ENCODE measurements at places on chromosomes 7 and 10.
A peak's percentile ranks its signal among the peaks of the same experiment; 100 is the strongest.

DNA sequence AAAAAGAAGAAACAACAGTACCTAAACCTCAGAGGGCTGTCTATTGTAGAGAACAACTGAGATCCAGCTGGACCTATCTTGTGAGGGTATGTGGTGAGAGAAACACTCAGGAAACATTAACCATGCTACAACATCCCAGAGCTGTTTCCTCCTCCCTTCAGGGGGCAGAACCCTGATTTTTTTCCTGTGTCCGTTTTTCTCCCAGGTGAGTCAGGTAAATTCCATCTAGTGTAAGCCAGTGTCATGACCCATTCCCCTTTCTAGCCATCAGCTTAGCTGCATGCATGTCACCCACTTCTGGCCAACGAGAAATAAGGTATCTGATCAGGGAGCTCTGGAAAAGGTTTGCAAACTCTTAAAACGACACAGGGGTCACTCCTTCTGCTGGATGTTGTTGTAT, 103.8 kb downstream of the DNMBP start:
- no peak for DNase-seq

DNA sequence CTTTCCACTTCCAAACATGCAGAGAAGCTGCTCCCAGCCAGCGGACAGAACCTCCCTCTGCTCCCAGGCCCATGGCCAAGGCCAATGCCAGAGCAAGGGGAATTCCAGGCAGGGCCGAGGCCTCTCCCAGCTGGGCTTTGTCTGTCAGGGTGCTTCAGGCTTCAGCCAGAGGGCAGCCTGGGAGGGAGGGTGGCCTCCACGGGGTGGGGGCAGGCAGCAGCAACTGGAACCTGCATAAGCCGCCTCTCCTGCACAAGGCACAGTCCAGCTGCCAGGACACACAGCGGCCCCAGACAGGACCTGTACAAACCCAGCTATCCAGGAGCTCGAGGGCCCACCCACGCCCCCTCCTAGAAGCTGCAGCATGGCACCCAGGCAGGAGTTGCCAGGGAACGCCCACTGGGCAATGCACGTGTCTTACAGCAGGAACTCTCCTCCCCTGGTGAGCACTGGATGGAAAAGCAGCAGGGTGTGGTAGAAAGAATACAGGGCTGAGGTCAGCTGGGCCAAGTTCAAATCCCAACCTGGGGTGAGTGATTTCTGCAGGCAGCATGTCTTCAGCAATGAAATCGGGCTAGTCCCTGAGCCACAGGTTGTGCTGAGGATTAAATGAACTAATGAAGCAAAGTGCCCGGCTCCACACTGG, 7.6 kb downstream of the FAM53B start:
- no peak for DNase-seq

GRCh38 chr10:49241385-49241784, 53.2 kb upstream of the TMEM273 start:
- DNase-seq: no peak

GRCh38 chr7:45514944-45515343, 59.2 kb upstream of the ADCY1 start:
- DNase-seq: no peak

- no peak for DNase-seq
Observed at GRCh38 chr7:133931053-133931452, 196.1 kb upstream of the LRGUK start.

DNA sequence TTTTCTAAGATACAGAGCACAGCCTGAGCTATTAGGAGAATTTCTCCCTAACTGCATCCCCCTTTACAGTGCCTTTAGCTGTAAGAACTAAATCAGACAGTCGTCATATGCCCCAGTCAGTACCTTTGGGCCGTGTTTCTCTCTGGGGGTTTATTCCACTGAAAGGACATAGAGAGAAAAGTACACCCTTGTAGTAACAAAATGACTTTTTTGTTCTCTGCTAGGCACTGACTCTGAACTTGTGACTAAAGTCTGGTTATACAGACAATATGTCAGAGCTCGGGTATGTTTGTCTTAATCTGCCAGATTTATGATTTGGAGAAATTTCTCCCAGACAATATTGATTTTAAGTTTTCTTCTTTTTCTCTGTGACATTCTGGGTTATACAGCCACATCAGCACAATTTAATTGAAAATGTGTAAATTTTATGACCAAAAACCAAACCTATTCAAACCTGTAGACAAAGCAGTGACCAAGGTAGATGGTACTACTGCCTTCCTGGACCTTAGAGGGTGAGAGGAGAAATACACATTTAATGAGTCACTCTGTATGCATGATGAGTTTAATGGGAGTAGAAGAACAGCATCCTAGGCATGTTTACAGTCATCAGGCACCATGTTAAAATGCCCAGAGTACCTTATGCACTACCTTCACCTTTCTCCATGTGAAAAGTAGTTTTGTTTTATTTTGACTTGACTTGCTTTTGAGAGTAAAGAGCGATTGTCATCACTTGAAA, 156.1 kb upstream of the PLXDC2 start:
- no peak for DNase-seq

- DNase-seq: no peak
Observed at GRCh38 chr10:91909117-91909677, at the start of gene FGFBP3. Gene FGFBP3, minus strand, starts transcription at chr10:91909486. Its CDS starts 517 bp downstream, at chr10:91908969.

- DNase-seq: no peak
Observed at GRCh38 chr7:20541608-20542349, 73.7 kb upstream of the ABCB5 start.

DNA sequence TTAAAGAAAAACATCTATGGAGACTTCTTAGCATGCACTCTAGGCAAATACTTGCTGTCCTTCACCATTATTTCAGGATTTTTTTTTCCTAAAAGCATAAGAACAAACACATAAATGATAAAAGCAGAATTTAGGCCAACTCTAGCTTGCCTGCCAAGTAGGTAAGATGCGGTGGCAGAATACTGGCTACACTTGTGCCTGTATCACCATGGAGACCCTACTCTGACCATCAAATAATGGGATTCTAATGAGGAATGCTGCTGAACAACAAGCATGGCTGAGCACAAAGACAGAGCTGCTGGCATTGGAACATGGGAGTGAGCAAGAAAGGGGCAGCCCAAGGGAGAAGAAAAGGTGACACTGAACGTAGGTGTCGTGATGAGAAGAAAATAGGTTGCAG, 18.5 kb upstream of the TAS2R40 start:
- no peak for DNase-seq

DNA sequence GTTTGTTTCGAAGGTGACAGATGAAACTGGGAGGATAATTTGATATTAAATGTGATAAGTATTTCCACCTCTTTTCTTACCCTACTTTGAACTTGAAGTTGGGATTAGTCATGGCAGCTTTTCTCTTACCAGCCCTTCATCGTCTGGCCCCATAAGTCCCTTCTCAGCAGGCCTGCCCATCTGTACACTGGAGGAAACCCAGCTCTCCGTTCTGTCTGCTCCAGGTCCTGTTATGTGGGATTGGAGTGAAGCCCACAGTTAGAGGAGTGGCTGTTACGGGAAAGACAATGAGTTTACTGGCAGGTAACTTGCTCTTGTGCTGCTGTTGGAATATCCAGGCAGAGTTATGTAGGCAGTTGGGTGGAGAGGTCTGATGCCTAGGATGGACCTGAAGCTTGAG, 127.3 kb downstream of the CAMK1D start:
- DNase-seq: no peak

DNA sequence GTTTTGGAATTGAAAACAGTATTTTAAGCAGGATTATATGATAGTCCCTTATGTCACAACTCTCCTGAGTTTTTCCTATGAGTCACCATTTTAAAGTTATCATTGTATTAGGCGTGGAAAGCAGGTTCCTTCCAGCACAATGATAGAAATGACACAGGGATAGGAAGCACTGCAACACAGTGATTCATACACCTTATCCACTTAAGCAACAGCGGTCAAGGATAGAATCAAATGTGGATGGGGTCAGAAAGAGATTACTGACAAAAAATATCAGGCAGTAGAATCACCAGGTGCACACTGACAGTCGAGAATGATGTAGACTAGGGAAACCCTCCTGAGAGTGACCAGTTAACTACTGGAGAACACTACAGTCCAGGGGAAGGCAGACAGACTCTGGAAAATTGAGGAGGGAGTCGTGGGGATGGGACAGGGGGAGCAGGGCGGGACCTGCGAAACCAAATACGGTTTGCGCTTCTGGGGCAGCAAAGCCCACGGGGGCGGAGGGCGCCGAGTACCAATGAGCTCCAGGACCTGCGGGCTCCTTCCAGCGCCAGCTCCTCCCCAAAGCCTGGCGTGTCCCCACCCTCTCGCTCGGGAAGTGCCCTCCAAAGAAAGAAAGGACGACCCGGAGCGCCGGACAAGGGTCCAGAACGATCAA, 479 bp downstream of the PNPLA8 start:
- DNase-seq: no peak

- DNase-seq: no peak
Observed at GRCh38 chr7:64879800-64880199, 23.3 kb upstream of the ZNF273 start.

DNA sequence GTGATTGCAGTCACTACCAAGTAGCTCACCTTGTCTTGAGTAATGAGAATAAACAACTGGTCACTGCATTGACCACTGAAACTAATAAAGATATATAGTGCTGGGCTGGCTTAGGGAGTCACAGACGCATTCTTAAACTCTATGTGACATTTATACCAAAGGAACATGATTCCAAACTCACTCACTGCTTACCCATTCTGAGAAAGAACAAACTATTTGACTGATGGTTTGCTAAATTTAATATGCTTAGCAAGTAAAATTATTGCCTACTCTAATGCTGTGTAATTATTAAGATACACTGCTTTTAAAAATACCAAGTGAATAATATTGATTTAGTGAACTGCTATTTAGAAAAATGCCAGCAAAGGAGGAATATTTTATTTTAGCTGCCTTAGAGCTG, 191.1 kb downstream of the LRMDA start:
- no peak for DNase-seq

GRCh38 chr7:137940656-137941518, 61.0 kb downstream of the CREB3L2 start:
- no peak for DNase-seq

DNA sequence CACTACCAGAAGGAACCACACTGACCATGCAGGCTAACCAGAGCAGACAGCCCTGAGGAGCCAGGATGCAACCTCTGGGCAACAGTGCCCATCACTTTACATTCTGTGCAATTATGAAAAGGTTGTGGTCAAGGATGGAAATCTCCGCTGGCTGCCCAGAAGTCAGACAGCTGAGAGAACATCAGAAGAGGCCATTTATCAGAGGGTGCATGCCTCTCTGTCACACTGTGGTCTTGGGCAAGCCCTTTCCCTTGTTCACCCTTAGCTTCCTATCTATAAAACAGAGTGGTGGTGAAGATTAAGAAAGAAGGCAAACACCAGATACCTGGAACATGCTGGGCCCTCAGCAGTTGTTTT, 120.7 kb upstream of the GDF10 start:
- DNase-seq: no peak

- DNase-seq: no peak
Observed at GRCh38 chr7:155948845-155949244, 136.6 kb upstream of the SHH start.

- DNase-seq: peak; percentile 61
Observed at GRCh38 chr7:134669845-134670373, 23.3 kb downstream of the BPGM start.

GRCh38 chr10:60050366-60050765, 144.0 kb upstream of the CCDC6 start:
- no peak for DNase-seq

DNA sequence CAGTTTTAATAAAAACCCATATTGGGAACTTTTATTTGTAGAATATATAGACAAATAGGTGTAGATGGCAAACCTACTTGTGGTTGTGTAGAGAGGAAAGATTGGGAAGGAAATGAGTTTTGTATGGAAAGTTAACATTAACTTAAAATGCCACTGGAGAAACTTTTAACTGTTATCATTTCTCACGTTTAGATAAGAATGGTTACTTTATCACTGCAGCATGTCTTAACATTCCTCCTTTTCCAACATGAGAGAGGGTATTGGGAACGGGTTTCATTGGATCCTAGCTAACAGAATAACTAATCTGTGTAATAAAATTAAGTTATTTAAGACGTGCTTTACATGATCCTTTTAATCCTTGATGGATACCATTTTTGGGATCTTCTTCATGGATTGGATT, 1.8 kb downstream of the LUC7L2 start:
- DNase-seq: no peak

DNA sequence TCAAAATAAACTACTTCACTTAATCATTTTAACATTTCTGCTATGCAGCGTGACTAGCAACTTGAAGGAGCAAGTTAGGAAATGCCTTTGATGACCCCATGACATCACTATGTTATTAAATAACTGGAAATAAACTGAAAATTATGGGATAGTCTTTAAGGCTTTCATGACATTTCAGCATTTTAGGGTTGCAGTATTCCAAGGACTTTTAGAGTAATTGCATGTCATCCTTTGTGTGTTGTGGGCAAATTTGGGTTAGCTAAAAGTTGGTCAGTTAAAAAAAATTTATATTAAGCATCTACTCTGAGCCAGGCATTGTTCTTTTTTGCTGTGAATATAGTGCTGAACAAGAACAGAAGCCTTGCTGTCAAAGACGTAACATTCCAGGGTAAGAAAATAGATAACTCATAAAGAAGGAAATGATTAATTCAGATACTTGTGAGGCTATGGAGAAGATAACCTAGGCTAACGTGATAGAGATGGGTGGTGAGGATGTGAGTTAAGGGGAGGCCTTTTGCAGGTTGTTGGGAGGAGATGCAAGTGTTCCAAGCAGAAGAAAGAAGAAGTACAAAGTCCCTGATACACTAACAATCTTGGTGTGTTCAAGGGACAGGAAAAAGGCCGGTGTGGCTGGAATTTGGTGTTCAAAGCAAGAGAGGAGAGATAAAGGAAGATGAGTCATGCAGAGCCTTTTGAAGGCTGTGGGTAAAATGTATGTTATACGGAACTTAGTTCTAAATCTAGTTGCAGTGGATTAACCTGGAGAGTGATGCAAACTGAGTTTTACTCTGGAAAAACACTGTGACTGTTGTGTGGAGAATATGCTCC, 610.2 kb downstream of the AUTS2 start:
- DNase-seq: no peak

- DNase-seq: peak; percentile 43
Observed at GRCh38 chr10:48306870-48307710, 613 bp downstream of the MAPK8 start.

DNA sequence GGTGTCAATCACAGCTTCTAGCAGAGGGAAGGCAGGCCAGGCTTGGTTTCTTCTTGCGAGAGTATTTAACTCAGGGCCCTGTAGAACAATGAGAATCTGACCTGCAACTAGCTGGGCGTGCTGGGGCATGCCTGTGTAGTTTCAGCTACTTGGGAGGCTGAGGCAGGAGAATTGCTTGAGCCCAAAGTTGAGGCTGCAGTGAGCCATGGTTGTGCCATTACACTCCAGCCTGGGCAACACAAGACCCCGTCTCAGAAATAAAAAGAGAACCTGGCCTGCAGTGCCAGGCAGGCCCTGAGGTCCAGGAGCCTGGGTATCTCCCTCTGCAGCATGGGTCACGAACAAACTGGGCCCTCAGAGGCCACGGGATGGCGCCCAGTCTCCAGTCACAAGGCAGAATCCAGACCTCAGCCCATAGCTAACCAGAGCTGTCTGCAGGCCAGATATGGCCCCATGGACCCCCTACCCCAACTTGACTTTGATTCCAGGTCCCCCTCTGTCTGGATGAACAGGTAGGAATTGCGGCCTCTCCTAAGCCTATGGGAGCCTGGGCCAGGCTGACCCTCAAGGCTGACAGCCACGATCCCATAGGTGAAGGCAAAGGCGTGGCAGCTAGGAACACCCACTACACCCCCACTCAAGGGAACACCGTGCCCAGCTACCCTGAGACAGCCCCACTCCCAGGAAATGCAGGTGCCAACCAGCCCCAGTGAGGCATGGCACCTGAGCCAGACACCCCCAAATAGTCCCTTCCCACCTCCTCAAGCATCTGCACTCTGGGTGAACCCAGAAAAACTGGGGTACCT, 102.7 kb upstream of the TNRC18 start:
- no peak for DNase-seq

Measured in activated T-helper 1 cell treated with anti-CD3 and anti-CD28 coated beads, Interleukin-2, amount 50 U/mL, for 16 hours (primary cell).